ENCODE measurements at places on chromosomes 4 and X. TPM values are rescaled to one million over a fixed set of nuclear protein-coding genes. Genes with fewer than 3 reads are reported as not detected.

The ACE2 gene
- total RNA-seq, result not detected

The STOX2 gene
- 3.9 TPM for total RNA-seq

The CPZ gene
- not detected for total RNA-seq

The ANOS1 gene
- total RNA-seq, result 0.22 TPM

The PABPC4L gene
- total RNA-seq, result 0.20 TPM

The HSD17B13 gene
- total RNA-seq, result under 0.01 TPM
